ENCODE measurements at places on chromosomes 5 and 9.

DNA sequence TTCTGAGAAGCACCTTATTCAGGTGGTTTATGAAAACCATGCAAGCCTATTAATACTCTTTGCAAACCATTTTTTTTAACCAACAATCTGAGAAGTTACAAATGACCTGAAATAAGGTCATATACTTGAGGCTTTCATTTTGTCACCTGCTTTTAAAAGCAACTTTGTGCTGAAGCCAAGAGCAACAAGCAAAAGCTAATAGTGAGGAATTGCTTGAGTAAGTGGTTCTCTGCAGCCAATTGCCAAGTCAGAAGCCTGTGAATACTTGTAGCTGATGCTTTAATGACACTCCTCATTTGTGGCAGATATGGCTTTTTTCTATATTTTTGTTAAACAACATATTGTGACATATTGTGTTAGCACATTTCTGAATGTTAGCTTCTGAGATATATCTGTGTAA, 126.7 kb upstream of the ZNF608 start:
- no peak for DNase-seq

- no peak for DNase-seq
Measured at GRCh38 chr9:19358701-19359100, 21.3 kb downstream of the RPS6 start.

- DNase-seq, result no peak
Measured at GRCh38 chr5:168925160-168925559, 346.0 kb upstream of the PANK3 start.

DNA sequence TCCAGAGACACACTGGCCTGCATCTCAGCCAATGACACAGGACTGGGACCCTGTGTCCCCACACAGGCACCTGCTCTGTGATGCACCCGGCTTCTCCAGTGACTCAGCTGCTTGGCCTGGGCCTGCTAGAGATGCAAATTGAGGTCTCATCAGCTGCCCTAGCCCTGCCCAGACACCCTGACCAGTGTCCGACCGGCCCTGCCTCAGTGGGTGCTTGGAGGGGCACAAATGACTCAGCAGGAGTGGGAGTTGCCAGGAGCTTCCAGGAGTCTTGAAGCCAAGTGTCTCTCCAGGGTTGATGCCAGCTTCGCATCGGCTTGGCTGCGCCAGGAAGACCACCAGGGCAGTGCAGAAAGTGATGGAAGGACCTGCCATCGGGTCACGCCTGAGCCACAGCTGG, 148.2 kb downstream of the ICE1 start:
- DNase-seq, result no peak

DNA sequence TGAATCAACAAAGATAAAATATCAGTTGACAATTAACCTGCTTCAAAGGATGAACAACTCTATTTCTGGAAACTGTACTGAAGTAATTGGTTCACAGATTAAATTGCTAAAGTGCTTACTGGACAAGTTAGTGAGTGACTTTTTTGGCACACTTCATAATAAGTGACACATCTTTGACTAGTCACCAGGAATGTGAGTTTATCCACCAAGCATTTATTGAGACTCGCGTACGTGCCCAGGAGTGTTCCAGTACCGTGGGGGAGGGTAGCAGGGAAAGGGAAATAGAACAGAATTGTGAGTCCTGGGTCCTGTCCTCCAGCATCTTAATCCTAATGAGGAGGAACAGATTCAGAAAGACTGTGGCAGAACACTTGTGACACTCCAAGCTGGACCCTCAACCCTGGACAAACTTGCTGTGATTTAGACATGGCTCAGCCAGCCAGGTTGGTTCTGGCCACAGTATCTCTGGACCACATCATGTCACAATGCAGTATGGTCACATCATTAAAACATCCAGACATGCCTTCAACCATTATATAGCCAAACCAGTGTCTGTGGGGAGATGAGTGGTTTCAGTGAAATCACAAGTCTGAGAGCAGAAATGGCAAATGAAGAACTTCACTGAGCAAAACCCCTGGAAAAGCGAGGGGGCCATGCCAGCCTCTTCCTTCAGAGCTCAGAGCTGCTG, 623.1 kb downstream of the BNC2 start:
- DNase-seq, result no peak

DNA sequence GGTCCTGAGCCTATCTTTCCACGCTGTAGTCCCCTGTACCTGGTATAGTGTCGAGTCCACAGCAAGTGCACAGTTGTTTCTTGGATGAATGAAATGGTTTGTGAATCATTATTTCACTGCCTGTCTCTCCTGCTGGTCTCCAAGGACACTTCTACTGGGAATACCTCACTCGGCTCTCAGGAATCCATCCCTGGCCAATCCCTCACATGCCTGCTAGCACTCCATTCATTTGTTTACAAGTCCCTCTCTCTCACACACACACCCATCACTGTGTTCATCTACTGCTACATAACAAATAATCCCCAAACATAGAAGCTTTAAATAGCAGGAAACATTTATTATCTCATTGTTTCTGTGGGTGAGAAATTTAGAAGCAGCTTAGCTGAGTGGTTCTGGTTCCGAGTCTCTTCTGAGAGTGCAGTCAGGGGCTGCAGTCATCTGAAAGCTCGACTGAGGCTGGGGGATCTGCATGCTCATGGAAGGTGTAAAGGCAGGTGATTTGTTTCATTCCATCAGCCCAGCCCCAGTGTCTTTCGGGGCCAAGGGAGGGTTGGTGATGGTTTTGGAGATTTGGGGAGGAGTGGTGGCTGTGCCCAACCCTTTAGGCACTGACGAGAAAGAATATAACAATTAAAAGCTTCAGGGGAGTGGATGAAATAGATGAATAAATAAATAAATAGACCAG, 132.7 kb upstream of the IER5L start:
- no peak for DNase-seq

GRCh38 chr9:363274-363612, 148.6 kb downstream of the DOCK8 start:
- no peak for DNase-seq

- DNase-seq, result no peak
Measured at GRCh38 chr9:123742009-123742767, 187.7 kb downstream of the DENND1A start.

GRCh38 chr9:13485068-13485596, 205.6 kb upstream of the MPDZ start:
- DNase-seq, result no peak

GRCh38 chr9:23739753-23740152, 86.3 kb downstream of the ELAVL2 start:
- DNase-seq, result no peak

DNA sequence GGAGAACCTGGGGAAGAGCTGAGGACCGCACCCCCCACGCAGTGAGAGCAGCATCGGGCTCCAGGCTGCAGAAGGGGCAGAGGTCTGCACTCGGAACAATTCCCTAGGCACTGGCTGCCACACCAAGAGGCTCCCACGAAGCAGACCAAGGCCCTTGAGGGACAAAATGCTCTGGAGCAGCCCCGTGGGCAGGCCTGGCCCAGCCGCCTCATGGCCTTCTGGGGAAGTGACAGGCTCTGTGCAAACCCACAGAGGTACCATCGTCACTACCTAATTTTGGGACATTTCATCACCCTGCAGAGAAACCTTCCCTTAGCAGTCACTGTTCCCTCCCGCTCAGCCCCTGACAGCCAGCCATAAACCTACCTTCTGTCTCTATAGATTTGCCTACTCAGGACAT, 15.9 kb downstream of the FBXW5 start:
- no peak for DNase-seq

- DNase-seq, result no peak
Measured at GRCh38 chr5:107213025-107213424, 457.7 kb downstream of the EFNA5 start.

GRCh38 chr9:12817702-12818101, 42.9 kb downstream of the LURAP1L start:
- DNase-seq, result no peak

GRCh38 chr5:56482363-56482762, 249.2 kb upstream of the ANKRD55 start:
- DNase-seq, result no peak

- DNase-seq, result no peak
Measured at GRCh38 chr5:135880278-135880677, 15.4 kb downstream of the IL9 start.

DNA sequence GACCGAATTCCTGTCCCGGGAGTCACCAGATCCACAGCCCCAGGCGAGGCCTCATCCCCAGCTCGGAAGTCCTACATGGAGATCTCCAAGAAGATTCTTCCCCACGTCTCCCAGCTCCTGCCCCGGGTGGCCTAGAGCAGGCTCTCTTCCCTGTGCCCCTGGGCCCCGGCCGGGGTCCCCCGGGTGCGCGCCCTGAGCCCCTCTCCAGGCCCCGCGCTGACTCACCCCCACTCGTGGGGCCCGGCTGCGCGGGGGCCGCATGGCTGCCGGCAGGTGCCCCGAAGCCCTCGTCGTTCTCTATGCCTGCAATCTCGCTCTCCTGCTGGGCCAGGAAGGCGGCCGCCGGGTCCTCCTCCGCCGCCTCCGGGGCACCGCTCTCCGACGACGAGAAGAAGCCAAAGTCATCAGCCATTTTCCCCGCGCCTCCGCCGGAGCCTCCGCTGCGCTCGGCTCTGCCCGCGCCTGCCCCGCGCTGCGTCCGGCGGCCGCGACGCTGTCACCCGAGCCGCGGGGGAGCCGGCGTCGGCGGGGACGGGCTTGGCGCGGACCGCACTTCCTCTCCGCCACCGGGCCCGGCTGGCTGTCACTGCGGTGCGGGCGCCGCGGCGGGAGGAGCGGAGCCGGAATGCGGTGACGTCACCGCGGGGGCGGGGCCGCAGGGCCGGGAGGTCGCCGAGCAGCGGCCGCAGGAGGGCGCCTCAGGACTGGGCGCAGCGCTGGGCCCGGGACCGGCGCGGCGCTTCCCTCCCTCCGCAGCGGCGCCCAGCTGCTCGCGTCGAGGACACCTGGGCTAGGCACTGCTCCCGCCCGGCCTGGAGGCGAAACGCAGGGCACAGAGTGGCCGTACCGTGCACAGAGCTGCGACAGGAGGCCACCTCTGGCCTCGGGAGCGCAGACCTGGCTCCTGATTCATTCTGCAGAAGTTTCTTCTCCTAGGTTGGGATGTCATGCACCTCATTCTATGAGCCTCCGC, at the start of gene CLTB:
Gene CLTB (minus strand): TSS at position 588 of the 973 bp plus-strand sequence. CDS start 176 bp downstream, at position 412.
- peak; percentile 66 for DNase-seq

DNA sequence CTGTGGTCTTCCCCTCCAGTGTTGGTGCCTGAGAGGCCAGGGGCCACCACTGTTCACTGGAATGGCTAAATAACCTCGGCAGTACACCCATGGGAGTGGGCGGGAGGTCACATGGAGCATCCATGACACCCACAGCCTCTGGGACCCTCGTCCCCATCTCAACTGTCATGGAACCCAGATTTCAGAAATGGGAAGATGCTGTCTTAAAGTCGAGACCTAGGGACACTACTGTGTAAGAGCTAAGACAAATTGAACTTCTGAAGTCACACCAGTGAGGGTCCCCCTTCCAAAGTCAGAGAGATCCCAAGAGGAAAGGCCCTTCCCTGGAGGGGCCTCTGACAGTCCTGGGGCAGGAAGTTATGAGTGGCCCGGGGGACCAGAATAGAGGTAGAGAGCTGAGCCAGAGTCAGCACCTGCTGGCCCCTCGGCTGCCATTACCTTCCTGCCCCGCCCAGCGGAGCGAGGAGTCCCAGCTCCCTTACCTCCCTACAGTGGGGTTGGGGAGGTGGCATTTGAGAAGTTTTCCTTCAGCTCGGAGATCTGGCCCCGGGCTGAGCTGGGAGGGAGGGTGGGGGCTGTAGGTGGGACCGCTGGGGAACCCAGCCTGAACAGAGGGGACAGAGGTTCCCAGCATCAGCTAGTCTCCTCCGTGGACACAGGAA, 7.6 kb downstream of the BARX1 start:
- DNase-seq, result no peak

DNA sequence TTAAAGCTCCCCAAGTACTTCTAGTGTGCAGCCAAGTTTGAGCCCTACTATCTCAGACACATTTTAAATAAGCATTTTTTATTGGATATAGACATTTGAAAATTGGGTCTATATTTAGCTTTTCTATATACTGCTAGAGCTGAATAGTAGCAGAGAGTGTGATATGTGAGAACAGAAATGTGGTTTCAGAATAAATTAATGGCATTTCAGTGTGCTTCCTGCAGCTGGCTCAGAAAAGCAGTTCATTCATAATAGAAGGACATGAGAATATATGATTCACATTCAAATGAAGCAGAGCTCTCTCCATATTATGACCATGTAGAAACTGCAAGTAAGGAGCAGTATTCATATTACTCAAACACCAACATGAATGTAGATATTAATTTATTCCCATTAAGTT, 464.0 kb downstream of the PTPRD start:
- DNase-seq, result no peak

DNA sequence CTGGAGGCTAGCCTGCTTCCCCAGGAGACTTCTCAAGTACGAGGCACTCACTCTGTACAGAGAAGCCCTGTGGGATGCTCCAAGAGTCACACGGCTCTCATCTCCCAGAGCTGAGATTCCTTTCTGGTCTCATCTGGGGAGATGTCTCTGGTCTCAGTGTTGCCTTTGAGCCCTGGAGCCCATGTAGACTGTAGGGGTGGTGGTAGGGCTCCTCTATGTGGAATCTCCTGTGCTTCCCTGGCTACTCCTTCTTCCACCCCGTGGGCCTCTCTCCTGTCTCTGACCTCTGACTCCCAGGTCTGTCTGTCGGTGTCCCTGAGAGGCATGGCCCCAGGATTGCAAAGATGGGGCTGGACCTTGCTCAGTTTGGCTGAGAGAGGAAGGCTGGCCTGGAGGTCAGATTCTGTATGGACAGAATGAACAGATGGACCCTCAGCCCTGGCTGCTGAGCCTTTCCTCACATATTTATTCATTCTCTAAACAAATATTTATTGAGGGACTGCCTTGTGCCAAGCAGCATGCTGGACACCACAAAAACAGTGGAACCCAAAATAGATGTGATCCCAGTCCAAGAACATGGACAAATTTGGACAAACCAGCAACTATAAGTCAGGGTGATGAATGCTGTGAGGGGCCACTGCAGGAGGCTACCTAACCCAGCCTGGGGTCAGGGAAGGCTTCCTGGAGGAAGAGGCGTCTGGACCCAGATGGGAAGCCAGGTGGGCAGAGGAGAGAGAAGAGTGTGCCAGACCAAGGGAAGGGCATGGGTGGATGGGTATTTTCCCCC, 2.6 kb downstream of the CCL19 start:
- DNase-seq, result no peak

DNA sequence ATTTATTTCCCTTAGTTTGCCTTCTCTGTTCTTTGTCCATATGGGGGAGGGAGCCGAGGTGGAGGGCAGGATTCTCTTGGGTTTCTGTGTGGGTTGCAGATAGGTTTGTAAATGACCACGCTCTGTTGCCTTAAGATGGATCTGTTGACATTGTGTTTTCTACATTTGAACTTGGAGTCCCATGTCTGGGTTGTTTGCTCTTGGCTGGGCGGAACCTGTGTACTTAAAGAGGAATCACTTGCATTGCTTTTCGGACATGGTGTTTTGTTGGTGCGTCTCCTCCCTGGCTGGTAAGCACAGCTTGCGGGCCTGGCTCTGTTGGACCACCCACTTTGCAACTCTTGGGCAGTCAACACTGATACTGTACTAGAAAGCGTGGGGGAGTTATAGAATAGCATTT, 45.9 kb downstream of the EHMT1 start:
- no peak for DNase-seq

GRCh38 chr9:80061096-80061495, 489.3 kb downstream of the TLE4 start:
- DNase-seq, result no peak

DNA sequence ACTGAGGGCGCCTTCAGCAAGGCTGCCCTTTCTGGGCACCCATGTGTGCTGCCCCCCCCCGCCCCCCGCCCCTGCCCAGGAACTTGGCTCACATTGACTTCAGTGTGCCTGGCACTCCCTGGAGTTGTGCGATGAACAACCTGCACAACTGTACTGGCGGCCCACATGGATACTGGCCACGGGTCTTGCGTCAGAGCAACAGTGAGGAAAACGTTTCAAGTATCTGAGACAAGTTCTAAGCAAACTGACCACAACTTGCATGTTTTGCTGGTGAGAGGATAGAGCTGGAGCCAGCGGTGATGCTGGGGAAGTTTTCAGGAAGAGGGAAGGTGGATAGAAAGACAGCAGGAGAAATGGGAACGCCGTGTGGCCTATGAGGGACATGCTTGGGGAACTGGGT, 45.4 kb downstream of the HABP4 start:
- DNase-seq, result no peak
